ENCODE measurements at places on chromosomes 13 and 19. TPM values are rescaled to one million over a fixed set of nuclear protein-coding genes. Genes with fewer than 3 reads are reported as not detected.
A peak's percentile ranks its signal among the peaks of the same experiment; 100 is the strongest.

The ICAM5 gene
- 26.5 TPM for polyA plus RNA-seq

- DNase-seq = no peak
Measured at GRCh38 chr19:45954156-45954555, 19.5 kb downstream of the NOVA2 start.

DNA sequence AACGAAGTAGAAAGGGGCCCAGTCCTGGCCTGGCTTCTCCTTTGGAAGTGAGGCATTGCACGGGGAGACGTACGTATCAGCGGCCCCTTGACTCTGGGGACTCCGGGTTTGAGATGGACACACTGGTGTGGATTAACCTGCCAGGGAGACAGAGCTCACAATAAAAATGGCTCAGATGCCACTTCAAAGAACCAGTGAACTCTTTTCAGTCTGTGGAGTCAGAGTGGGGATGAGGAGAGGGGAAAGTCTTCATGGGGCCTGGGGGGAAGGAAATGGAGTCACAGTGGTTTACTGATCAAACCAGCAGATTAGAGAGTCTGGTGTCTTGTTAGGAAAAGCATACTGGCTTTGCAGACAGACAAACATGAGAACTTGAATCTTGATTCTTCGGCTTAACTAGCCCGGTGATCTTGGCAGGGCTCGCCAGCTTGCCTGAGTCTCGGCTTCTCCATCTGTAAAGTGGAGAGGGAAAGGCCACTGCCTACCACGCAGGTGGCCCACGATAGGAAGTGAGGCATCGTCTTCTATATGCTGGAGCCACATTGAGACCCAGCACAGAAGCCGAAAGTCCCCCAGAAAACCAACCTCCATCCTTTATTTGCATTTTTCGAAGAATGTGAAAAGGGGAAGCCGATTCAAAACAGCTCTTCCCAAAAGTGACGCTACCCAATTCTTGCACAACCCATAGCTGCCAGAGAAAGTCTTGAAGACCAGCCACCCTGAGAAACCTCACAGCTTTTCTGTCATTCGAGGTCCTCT is at the start of gene FFAR1:
Gene FFAR1 (plus strand): TSS at position 732 of the 759 bp plus-strand sequence. CDS start 3,650 bp downstream, outside the sequence.
- DNase-seq = no peak

DNA sequence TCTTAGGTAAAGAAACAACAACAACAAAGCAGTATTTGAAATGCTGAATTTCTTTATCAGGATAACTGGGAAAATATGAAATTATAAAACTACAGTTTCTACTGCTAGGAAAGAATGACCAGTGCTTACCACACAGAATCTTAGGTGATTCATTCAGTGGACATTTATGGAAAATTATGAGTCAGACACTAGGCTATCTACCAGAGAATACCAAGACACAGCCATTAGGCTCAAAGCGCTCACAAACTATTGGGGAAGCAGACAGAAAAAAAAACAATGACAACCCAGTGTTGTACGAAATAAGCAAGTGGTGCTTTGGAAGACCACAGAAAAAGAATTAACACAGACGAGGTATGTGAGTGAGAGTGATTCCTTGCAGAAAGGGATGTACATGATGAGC is 1019.5 kb downstream of the PCDH9 start:
- peak; percentile 91 for DNase-seq

DNA sequence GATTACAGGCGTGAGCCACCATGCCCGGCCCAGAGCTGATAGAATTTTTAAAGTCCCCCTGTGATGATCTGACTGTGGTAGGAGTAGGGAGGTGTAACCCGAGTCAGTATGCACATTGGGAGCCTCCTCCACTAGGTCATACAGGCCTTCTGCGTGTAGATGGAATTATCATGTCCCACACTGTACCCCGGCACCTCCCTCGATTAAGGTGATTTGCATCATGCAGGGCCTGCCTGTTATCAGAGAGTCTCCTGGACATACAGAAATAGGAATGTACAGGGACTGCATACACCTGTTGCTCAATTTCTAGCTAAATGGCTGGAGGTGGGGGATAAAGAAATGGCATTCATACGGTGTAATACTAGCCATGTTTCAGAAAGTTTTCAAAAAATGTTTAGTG is 922 bp upstream of the ERVK3-1 start:
- DNase-seq = no peak

GRCh38 chr19:46530636-46531035 is 35.0 kb upstream of the PNMA8B start:
- DNase-seq = no peak

DNA sequence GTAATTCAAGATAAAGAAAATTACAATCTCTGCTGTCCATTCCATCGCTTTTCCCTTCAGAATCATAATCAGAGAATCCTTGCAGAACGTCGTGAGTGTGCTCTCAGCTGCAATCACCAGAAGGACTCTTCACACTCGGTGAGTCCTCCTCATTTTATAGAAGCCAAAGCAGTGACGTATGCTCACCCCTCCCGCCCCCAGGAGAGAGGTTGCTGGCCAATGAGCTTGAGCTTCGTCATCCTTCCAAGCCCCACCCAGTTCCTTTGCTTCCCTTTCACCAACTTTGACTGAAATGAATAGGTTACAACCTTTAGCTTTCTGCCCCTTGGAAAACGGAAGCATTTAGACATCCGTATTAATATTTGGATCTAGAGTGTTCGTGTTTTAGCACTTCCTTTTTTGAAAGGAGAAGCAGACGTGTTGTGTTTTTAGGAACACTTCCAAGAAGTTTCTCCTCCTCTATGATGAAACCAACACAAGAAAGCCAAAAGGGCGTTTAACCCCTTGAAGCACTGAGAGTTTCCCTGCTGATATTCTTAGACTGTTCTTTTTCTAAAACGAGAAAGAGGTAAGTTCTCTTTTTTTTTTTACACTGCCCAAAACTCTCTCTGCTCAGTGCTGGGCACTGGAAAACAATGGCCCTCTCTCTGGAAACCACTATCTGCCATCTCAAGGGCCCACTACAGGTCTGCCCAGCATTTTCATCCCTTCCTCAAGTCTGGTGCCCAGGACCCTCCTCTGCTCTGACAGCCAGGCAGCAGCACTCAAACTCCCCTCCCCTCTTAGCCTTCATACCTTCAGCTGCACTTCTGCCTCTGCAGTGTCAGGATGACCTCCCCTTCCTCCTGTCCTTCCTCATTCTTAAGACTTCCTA is 44.3 kb upstream of the CEACAM21 start:
- DNase-seq = peak; percentile 31

The EDNRB gene
- 0.07 TPM for polyA plus RNA-seq
